Heart right ventricle (tissue), 16 donors: ENCODE measurements at places on chromosomes 7 and 10. TPM values are rescaled to one million over a fixed set of nuclear protein-coding genes. Genes with fewer than 3 reads are reported as not detected.

- no peak overlapping the region for H3K27ac ChIP-seq
- H3K27me3 ChIP-seq: no peaks in the 10 kb centered on the region
- DNase-seq: no peak
Measured at GRCh38 chr7:14389595-14389994, 400.1 kb upstream of the ETV1 start.

GRCh38 chr7:117005449-117005848 is 52.1 kb downstream of the ST7 start:
- no peak overlapping the region for H3K4me3 ChIP-seq
- H3K36me3 ChIP-seq: no peaks in the 10 kb centered on the region
- no peak for DNase-seq
- peaks cover 35% of the 10 kb centered on the region for H3K4me1 ChIP-seq

DNA sequence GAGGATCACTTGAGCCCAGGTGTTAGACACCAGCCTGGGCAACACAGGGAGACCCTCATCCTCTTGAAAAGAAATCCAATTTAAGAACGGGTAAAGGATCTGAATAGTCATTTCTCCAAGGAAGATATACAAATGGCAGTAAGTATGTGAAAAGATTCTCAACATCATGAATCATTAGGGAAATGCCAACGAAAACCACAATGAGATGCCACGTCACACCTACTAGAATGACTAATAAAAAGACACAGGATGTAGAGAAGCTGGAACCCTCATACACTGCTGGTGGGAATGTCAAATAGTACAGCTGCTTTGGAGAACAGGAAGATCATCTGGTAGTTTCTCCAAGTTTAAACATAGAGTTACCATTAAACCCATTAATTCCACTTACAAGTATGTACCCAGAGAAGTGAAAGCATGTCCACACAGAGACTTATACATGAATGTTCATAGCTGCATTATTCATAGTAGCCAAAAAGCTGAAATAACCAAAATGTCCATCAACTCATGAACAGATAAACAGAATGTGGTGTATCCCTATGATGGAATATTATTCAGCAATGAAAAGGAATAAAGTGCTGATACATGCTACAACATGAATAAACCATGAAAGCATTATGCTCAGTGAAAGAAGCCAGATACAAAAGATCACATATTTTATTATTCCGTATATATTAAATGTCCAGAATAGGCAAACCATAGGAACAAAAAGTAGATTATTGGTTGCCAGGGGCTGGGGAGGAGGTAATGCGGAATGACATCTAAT is 13.1 kb upstream of the ZMIZ2 start:
- no peak overlapping the region for H3K27ac ChIP-seq
- H3K4me1 ChIP-seq: no peaks in the 10 kb centered on the region
- no peaks in the 10 kb centered on the region for H3K36me3 ChIP-seq
- no peak overlapping the region for H3K4me3 ChIP-seq
- no peak for DNase-seq

DNA sequence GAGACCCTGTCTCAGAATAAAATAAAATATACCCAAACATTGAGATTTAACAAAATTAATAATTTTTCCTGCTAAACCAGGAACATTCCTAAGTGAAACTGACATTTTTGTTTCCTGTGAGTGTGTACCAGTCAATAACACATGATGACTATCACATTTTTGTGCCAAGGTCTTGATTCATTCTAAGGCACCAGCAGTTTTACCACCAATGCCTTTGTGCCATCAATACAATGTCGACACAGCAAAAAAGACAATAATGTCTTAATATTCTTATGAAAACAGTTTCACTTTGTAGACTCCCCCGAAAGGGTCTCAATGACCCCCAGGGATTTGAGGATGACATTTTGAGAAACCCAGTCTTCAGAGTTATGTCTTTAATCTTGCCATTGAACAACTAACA is 7.2 kb upstream of the CADPS2 start:
- DNase-seq: no peak
- no peak overlapping the region for H3K4me3 ChIP-seq
- H3K4me1 ChIP-seq: no peaks in the 10 kb centered on the region

- no peaks in the 10 kb centered on the region for H3K27me3 ChIP-seq
- peaks cover 17% of the 10 kb centered on the region for H3K4me1 ChIP-seq
- H3K27ac ChIP-seq: no peak overlapping the region
- DNase-seq: no peak
- H3K4me3 ChIP-seq: no peak overlapping the region
Measured at GRCh38 chr10:69716711-69717560, 84.8 kb upstream of the COL13A1 start.

POLR1F gene
- total RNA-seq: 8.5 TPM

DNA sequence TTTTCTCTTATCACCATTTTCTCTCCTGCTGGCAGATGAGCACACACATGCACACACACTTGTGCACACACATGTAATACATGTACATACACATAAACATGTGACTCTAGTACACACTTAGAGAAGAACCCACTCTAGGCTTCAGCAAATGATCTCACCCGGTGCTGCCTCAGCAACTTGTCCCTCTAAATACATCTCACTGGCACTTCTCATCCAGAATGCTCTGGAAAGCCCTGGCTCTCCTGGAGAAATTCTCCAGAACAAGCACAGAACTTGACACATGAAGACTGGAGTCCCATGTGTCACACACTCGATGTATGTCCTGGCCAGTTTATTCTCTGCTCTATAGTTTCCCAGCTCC is 254.9 kb downstream of the ELMO1 start:
- DNase-seq: no peak
- H3K27ac ChIP-seq: peak overlapping the region; percentile 63
